ENCODE measurements at places on chromosomes 2 and 18.

- no peak for DNase-seq
These were observed 92.7 kb upstream of the FN1 start for GRCh38 chr2:215528555-215528954.

DNA sequence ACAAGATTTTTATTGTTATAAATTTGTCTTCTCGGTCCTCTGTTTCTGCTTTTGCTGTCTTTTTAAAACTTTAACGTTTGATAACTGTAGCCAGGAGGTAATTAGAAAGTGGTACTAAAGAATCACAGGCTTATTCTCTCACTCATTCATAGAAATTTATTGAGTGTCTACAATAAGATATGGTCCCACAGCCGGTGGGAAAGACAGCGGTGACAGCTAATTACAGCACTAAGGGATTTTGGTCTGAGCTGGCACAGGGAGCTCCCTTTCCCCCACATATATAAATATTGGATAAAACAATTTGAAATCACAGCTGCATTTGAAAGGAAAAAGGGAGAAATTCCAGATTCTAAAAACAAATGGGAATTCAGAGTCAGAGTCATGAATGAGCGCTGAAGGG lies 93.1 kb upstream of the CAPN13 start:
- DNase-seq, result no peak

- no peak for DNase-seq
These were observed 69.0 kb downstream of the CPO start for GRCh38 chr2:207008105-207008990.

GRCh38 chr2:65067806-65068553 lies 11.8 kb downstream of the CEP68 start:
- DNase-seq, result no peak

DNA sequence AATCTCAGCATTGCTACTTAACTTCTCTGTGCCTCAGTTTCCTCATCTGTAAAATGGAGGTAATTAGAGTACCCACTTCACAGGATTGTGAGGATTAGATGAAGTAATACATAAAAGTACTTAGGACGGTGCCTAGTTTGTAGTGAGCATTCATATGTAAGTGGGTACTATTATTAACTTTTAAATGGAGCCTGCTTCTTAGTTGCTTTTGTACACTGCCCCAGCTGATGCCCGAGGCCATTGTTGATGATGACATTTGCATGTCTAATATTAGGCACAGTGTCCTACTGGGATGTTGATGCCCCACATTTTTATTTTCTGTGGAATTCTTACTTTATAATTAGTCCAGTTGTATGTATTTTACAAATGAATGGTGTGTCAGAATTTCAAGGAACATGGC lies 79.7 kb upstream of the STON1 start:
- no peak for DNase-seq

DNA sequence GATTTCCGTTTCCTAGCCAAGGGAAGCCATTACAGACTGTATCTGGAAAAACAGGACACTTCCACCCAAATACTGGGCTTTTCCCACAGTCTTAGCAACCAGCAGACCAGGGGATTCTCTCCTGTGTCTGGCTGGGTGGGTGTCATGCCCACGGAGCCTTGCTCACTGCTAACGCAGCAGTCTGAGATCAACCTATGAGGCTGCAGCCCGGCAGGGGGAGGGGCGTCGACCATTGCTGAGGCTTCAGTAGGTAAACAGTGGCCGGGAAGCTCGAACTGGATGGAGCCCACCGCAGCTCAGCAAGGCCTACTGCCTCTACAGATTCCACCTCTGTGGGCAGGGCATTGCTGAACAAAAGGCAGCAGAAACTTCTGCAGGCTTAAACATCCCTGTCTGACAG lies 131.1 kb downstream of the KIAA1328 start:
- DNase-seq, result no peak
